ENCODE measurements at places on chromosomes 5 and 9. TPM values are rescaled to one million over a fixed set of nuclear protein-coding genes. Genes with fewer than 3 reads are reported as not detected.

The NPR2 gene
- total RNA-seq: 14.0 TPM

The OR13F1 gene
- not detected for total RNA-seq

The SVEP1 gene
- 16.2 TPM for total RNA-seq

The CCL21 gene
- not detected for total RNA-seq

The GPR151 gene
- total RNA-seq: not detected

The SPATA31C1 gene
- total RNA-seq: not detected

The IL3 gene
- not detected for total RNA-seq

The MTRR gene
- total RNA-seq: 43.8 TPM

The SHOC1 gene
- total RNA-seq: 0.14 TPM

The TMEM174 gene
- total RNA-seq: not detected

The SARDH gene
- 11.9 TPM for total RNA-seq

The TAF11L10 gene
- total RNA-seq: not detected

All from placental pericyte (primary cell).